Right atrium auricular region (tissue), 2 donors: ENCODE measurements at places on chromosomes 1 and 21. TPM values are rescaled to one million over a fixed set of nuclear protein-coding genes. Genes with fewer than 3 reads are reported as not detected.

The KPRP gene
- not detected for total RNA-seq

GRCh38 chr1:185990565-185990964 lies 256.4 kb downstream of the HMCN1 start:
- no peaks in the 10 kb centered on the region for H3K36me3 ChIP-seq
- no peak for DNase-seq
- H3K4me1 ChIP-seq = no peaks in the 10 kb centered on the region
- no peak overlapping the region for H3K27ac ChIP-seq

DNA sequence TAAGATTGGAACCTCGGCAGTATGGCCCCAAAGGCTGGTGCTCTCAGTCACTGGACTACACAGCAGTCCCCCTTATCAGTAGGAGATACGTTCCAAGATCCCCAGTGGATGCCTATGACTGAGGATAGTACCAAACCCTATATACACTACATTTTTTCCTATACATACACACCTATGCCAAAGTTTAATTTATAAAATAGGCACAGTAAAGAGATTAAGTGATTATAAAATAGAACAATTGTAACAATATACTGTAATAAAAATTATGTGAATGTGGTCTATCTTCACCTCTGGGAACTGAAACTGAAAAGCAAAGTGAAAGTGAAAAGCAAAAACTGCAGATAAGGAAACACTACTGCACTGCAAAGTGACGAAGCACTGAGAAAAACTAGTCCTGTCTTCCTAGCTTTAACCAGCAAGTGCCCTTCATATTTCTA lies 96.8 kb downstream of the INTS7 start:
- no peak for DNase-seq
- no peaks in the 10 kb centered on the region for H3K36me3 ChIP-seq
- H3K4me1 ChIP-seq = peaks cover 37% of the 10 kb centered on the region

GRCh38 chr1:163523375-163524029 lies 201.7 kb downstream of the NUF2 start:
- H3K4me3 ChIP-seq = no peak overlapping the region
- no peaks in the 10 kb centered on the region for H3K36me3 ChIP-seq
- no peaks in the 10 kb centered on the region for H3K27me3 ChIP-seq
- no peak for DNase-seq
- no peak overlapping the region for H3K27ac ChIP-seq

The TNFRSF18 gene
- not detected for total RNA-seq
